ENCODE measurements at places on chromosomes 12 and 14.

- DNase-seq, result no peak
Measured at GRCh38 chr12:57579677-57580465, 11.1 kb upstream of the PIP4K2C start.

DNA sequence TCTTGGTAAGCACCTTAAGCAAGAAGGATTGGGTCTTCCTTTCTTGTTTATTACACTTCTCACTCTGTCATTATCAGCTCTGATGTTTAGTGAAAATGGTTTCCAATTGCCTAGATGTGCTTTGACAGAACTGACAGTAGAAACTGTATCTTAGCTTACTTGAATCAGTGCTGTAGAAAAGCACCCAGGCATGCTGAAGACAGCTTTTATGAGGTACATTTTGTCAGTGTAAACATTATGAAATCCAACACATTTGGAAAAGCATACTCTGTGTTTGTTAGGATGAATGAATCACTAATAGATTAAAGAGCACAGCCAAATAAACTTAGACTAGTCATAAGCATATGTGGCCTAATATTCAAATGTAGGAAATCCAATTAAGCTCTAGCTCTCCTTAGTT, 290.2 kb upstream of the NPAS3 start:
- peak; percentile 56 for DNase-seq

DNA sequence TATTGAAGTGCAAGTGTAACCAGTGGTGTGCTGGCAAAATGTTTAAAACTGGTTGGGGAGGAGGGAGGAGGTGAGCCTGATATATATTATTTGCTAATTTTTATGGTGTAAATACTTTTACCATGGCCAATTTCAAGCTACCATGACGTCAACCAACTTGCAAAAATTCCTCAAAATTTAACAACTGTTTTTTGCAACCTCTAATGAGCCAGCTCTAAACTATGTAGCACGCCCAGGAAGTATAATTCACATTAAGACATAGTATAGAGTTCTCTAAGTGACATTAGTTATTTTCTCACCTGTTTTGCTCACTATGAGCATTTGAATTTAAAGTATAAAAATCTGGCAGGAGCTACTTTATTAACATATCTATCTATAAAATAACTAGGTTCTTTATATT, 41.4 kb downstream of the ATL1 start:
- DNase-seq, result peak; percentile 13

GRCh38 chr14:22388669-22389595, 200.1 kb downstream of the DAD1 start:
- peak; percentile 88 for DNase-seq

DNA sequence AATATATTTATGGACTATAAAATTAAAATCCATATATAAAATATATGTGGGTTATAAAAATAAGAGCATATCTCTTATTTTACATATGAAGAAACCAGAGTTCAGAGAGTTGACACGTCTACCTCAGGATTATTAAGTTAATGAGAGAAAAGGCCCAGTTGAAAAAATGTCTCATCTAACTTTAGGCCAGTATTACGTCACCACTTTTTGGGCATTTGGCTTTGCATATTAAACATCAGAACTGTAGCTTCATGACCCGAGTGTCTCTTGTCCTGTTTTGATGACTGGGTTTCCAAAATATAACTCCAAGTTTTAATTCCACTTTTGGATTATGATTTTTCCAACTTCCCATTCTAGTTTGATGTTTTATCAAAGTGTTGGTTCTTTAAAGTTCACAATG, 1026.1 kb downstream of the SLC6A15 start:
- no peak for DNase-seq

DNA sequence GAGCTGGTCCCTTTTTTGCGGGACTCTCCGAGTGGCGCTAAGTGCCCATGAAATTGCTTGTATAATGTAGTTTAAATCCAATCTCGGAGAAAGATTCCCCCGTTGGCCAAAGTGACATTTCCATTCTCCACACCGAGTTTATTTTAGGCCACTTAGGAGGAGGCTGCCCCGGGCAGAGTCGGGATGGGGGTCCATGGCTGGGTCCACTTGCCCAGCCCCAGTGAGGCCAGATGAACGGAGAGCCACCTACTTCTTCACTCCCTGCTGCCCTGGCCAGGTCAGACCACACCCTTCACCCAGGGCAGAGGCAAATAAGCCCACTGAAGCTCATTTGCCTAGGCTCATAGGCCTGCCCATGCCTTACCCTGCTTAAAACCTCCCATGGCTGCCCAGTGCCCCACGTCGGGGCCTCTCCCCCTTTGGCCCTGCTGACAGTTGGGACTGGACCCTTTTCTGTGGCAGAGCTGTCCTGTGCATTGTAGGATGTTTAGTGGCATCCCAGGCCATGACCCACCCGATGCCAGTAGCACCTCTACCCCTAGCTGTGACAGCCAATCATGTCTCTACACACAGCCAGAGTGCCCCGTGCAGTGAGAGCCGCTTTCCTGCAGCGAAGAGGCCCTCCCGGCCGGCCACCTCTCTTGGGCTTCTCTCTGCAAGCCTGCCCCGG, 51.3 kb downstream of the FAM222A start:
- DNase-seq, result no peak

DNA sequence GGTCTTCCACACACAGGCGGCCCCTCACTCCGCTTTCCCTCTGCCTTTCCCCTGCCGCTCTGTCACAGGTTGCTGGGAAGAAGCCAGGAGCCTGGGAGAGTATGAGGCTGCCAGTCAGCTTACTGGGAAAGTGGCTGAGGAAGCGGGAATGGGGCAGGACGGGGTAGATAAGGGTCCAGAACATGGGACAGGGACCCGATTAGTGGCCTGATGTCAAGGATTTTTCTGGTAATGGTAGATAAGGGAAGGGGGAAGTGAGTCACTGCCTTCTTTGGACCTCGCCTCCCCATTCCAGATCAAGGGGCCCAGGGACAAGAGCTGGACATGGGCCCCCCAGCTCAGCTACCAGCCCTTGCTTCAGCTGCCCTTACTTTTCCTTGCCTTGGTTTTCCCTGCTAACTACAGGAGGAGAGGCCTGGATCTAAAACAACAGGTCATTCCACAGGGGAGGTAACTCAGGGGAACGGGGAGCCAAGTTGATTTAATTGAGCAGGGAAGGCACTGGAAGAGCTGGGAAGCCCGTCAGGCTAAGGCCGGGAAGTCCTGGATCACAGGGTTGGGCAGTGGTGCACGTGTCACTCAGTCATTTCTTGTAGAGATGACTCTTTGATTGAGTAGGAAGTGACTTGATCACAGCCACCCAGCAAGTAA, 3.5 kb upstream of the LPAR5 start:
- DNase-seq, result no peak

- no peak for DNase-seq
Measured at GRCh38 chr12:12511895-12512711, 50.6 kb downstream of the DUSP16 start.

- peak; percentile 92 for DNase-seq
Measured at GRCh38 chr12:2959192-2959504, at the start of gene TEAD4. TEAD4 (plus strand) TSS chr12:2959397.

DNA sequence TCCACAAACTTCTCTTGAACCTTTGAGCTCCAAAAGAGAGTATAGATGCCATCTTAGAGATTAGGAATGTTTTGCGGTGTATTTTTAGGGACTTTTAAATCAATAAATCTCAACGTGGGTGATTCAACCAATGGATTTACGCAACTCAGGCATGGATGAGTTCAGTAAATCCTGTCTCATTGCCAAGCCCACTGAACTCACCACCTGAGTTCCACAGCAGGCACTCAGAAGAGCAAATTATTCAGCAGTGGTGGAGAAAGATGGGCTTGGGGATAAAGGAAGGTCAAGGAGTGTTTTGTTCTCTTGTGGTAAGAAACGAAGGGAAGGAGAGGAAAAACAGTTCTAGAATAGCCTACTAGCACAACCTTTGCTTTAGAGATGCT, 68.7 kb upstream of the HMGA2 start:
- peak; percentile 25 for DNase-seq

DNA sequence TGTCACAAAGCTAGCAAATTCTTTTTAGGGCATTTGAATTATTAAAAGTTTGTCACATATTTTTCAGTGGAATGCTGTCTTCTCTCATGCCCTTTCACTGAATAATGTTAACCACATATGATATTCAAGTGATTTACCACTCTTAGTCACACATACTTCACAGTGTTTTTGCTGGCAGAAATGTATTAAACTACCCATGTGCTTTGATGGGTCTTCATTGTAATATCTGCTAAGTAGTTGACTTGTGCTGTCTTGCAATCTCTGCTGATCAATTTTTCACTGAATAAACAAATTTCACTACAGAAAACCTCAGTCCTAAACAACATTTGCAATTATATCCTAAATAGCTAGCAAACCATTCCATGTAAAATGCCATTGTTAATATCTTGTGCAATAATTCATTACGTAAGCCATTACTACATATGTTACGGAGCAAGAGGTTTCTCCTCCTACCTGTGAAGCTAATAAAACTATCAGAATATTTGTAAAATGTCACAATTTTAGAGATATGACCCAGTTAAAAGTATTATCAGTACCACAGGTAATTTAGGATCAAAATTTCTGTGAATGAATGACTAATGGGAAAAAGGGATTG, 64.6 kb upstream of the LMO3 start:
- DNase-seq, result no peak

DNA sequence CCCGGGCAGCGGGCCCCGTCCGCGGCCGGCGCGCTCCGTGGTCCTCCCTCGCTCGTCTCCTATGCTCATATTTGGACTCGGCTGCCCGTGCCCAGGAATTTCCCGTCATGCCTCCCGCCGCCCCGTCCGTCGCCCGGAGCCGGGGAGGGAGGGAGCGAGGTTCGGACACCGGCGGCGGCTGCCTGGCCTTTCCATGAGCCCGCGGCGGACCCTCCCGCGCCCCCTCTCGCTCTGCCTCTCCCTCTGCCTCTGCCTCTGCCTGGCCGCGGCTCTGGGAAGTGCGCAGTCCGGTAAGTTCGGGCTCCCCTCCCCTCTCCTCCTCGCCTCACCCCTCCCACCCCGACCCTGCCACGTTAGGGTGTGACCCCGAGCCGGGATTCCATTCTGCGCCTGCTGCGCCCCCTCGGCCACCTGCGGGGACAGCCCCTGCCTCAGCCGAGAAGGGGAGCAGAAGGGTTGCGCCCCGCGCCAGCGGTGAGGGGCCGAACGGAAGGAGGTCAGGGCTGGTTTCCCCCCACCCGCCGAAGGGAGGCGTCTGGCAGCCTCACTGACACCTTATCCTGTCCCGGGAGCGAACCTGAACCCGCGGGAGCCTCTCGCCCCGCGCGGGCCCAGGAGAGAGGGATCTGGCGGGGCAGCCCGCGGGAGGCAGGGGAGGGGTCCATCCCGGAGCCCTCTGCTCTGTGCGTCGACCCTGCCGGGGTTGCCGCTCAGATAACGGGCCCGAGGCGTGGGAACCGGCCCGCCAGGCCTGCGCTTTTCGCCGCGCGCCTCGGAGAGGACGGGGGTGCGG, at the start of gene MSRB3:
Gene MSRB3, plus strand, starts transcription at position 108 of the 793 bp plus-strand sequence. CDS start 29,897 bp downstream, outside the sequence.
- peak; percentile 88 for DNase-seq

GRCh38 chr12:105555556-105556295, 225.2 kb downstream of the C12orf75 start:
- DNase-seq, result peak; percentile 49

DNA sequence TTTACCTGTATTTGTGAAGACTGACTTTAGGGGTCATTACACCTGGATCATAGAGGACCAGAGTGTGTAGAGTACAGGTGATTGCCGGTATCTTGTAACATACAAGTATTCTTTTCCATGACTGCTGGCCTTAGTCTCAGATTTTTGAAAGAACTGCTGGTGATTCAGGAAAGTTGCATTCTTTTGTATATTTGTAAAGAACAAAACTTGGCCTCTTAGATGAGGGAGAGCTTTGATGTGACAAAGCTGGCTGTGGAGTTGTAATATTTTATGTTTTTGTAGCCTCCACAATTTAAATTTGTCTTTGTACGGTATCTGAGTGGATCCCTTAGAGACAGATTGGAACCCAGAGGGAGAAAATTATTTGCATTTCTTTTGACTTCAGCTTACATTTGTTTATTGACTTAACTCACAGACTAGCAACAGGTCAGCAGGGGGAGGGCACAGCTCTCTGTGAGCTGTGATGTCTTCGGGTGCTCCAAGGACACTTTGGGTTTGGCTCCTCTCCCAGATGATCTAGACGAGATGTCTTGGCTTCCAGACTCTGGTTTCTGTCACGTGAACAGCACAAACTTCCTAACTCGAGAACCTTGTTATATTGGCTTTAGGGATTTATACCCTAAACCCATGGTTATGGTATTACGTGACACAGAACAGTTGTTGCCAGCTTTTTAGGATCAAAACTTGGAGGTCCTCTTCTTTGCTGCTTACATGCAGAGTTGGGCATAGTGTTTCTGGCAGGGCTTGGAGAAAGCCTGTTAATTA, 65.9 kb downstream of the DAAM1 start:
- DNase-seq, result peak; percentile 94

DNA sequence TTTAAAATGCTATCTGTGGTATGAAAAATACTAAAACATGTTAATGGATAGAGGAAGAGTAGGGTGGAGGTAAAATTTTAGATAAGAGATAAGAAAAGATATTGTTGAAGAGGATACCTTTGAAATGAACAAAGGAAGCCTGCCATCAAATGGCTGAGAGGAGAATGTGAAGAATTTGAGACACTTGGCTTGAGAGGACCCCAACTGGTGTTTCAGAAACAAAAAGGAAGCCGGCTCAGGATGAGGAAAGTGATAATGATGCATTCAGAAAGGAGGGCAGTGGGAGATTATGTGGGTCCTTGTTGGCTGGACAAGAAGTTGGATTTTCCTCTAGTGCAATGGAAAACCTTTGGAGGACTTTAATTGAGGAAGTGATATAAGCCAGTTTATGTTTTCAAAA, 264.4 kb downstream of the DUSP6 start:
- DNase-seq, result no peak

DNA sequence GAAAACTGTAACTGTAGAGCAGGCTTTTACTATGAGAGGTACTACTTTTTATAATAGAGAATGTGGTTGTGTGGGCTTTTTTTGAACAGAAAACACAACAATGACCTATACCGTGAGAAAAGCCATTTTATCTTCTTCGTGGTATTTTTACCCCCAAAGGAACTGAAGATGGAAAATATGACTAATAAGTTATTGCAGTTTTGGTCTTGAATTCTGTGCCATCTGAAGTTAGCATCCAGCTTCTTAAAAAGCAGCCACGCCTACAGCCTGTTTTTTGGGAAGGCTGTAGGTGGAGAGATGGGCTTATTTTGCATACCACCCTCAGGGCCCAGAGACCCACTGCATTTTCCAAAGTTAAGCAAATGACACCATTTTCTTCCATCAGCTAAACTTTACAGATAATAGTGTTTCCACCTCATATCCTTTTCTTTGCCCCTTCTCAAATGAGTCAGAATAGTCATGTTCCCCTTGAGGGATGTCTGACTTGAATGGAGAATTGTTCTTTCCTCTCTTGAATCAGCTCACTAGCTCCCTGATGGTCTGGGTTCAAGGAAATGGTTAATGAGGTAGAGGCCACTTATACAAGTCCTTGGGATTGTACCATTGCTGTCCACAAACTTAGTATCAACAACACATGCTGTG, 53.0 kb downstream of the TBC1D30 start:
- no peak for DNase-seq

Measured in fibroblast of skin of abdomen (primary cell).